ENCODE measurements at places on chromosomes 16 and 17.

DNA sequence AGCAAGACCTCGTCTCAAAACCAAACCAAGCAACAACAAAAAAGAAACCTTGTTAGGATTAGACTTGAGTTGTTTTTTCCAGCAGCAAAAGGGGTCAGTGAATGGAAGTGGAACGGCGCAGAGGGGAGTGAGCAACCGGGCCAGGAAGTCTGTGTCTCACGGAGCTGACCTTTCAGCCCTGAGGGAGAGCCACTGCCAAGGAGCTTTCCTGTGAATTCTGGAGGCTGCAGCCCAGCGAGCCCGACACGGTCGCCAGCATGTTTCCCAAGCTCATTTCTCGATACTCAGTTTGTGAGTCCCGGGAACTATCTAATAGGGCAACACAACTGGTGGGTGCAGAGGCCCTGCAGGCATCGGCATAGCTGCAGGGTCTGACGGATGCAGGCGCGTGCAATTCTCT lies 19.6 kb downstream of the TELO2 start:
- DNase-seq: no peak

- DNase-seq: peak; percentile 64
These were observed 70.6 kb downstream of the CYB5B start for GRCh38 chr16:69494991-69495392.

DNA sequence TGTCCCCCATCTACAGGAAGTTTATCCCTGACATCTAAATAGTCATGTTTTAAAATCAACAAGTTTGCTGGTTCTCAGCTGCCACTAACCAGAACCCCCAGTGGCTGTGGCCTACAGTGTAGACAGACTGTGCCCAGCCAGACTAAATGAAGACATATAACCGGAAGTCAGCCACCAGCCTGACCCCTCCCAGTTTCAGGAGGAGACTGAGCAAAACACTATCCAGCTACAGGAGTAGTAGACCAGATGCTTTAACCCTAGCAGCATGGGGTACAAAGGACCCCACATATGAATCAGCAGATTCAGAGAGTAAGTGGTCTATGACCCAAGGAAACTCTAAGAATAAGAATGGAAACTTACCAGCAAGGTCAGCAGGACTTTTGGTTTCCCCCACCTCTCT lies 83.4 kb downstream of the HIC1 start:
- DNase-seq: no peak

DNA sequence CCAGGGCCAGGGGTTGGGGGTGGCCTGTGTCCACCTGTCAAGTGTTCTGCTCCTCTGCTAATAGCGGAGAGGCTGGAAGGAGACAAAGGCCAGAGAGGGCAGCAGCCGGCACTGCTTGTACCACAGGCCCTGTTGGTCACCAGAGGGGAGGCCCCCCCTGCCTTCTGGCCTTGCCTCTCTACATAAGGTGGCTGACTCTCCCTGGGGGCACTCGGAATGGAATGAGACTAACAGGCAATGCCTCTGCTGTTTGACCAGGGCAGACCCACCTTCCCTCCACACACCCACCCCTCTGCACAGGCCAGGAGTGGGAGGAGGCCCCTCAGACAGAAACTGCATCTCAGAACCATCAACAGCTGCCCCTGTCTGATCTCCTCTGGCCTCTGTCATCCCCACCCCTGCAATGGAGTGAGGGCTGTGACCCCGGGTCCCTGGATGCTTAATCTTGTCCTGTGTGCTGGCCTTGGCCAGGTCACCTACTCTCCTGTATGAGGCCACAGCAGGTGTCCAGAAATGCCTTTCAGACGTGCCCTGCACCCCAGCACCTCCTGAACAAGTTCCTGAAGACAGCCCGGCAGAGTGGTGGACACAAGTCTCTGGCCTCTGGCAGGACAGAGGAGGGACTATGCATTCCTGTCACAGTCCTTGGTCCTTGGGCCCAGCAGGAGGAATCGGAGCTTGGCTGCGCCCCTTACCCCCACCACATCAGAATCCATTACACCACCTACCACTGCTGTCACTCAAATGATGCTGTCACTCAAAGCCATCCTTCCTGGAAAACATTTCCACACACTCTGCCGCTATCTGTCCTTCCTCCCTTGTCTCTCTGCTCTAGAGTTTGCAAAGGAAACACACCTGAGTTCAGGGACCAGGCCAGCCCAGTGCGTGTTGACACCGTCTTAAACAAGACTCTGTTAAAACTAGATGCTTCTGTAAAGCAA lies 107.5 kb upstream of the ZNF750 start:
- DNase-seq: no peak

- peak; percentile 46 for DNase-seq
These were observed 1.1 kb downstream of the IFT20 start for GRCh38 chr17:28334171-28334570.
